Cerebellar nuclear complex (tissue), 1 donor: ENCODE measurements at places on chromosomes 13 and 19.
A peak's percentile ranks its signal among the peaks of the same experiment; 100 is the strongest.

- DNase-seq = no peak
These were observed 634.6 kb upstream of the ARGLU1 start for GRCh38 chr13:107202371-107203023.

GRCh38 chr13:101982903-101983302, 418.9 kb downstream of the FGF14 start:
- DNase-seq = no peak

- DNase-seq = no peak
These were observed 42.8 kb upstream of the NDUFS7 start for GRCh38 chr19:1340681-1341469.

DNA sequence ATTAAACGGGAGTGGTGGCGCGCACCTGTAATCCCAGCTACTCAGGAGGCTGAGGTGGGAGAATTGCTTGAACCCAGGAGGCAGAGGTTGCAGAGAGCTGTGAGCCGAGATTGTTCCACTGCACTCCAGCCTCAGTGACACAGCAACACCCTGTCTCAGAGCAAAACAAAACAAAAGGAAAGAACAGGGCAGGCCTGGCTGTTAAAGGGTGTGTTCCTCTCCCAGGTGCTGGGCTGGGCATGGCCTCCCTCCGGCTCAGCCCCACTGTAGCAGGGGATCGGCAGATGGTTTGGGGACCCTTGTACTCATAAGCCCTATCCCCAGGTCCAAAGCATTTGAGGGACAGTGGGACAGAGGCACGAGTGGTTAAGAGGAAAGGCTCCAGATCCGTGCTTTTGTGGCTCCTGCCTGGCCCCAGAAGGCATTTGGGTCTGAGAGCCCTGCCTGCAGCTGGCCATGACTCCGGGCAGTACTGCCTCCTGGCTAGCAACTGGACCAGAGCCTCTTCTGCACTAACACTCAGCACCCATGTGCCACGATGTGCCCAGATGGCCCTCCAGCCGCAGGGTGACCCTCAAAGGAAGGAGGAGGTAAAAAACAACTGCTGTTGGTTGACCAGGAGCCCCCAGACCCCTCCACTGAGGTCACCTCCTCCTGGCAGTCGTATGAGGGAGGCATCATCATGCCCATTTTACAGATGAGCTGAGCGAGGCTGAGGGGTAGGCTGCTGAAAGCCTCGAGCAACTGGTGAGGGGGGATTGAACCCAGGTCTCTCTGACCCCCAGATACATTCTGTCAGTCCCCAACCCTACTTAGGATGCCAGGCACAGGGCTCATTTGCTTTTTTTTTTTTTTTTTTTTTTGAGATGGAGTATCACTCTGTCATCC, 10.0 kb downstream of the RFX1 start:
- DNase-seq = no peak

GRCh38 chr19:13795595-13796300, 505 bp downstream of the ZSWIM4 start:
- DNase-seq = no peak

- no peak for DNase-seq
These were observed 13.2 kb downstream of the C19orf44 start for GRCh38 chr19:16509141-16510061.

DNA sequence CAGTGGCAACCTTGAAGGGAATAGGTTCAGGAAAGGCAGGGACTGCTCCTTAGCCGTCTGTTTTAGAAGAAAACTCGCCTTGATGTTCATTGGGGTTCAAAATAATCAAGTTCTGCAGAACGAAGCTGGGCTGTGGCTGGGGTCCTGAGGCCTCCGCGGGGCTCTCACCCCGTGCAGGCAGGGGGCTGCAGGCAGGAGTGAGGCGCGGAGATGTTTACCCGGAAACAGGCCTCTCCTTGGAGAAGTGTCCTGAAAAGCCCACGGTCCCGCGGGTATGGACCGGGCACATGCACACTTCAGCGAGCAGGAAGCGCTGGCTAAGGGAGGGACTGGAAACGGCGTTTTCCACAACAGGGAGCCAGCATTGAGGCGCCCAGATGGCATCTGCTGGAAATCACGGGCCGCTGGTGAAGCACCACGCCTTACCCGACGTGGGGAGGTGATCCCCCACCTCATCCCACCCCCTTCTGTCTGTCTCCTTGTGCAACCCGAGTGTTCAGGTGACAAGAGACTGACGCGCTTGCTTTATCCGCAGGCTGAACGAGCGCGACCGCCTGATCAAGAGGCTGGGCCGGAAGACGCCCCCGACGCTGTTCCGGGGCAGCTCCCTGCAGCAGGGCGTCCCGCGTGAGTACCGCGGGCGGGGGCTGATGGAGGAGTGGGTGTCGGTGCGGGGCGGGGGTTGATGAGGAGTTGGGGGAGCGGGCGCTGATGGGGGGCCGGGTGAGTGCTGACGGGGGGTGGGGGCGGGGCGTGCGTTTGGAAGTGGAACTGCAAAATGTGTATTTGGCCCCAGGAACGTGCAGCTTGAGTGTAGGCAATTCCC, 39.6 kb downstream of the SHISA2 start:
- DNase-seq = no peak

- DNase-seq = no peak
These were observed 189.1 kb downstream of the FGF14 start for GRCh38 chr13:102212729-102213128.

DNA sequence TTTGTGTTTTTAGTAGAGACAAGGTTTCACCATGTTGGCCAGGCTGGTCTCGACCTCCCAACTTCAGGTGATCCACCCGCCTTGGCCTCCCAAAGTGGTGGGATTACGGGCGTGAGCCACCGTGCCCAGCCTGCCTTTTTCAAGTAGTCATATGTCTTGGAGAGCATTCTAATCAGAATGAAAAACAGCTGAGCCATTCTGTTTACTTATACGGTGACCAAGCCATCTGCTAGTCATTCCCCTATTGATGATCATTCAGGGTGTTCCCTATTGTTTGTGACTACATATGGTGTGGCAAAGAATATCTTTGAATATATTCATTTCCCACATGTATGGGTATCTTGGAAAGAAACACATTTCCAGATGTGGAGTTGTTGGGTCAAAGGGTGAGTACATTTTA, 17.2 kb downstream of the BLOC1S3 start:
- no peak for DNase-seq

DNA sequence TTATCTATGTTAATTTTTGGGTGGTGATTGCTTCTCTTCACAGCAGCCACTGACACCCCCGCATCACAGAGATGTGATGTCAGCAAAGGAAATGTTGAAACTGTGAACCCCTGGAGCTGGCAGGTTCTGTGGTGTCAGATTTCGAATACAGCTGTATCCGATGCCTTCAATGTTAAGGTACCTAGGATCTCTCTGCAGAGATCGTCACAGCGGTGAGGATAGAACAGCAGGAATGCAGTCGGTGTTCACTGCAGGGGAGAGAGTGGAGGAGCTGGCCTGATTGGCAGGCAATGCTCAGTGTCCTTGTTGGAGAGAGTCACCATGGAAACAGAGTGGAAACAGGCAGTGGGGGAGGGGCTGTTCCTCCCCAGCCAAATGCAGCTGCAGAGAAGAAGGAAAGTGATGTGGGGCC, 79.5 kb upstream of the ZNF835 start:
- DNase-seq = no peak

GRCh38 chr13:45781553-45782326, 69.8 kb downstream of the SIAH3 start:
- no peak for DNase-seq

DNA sequence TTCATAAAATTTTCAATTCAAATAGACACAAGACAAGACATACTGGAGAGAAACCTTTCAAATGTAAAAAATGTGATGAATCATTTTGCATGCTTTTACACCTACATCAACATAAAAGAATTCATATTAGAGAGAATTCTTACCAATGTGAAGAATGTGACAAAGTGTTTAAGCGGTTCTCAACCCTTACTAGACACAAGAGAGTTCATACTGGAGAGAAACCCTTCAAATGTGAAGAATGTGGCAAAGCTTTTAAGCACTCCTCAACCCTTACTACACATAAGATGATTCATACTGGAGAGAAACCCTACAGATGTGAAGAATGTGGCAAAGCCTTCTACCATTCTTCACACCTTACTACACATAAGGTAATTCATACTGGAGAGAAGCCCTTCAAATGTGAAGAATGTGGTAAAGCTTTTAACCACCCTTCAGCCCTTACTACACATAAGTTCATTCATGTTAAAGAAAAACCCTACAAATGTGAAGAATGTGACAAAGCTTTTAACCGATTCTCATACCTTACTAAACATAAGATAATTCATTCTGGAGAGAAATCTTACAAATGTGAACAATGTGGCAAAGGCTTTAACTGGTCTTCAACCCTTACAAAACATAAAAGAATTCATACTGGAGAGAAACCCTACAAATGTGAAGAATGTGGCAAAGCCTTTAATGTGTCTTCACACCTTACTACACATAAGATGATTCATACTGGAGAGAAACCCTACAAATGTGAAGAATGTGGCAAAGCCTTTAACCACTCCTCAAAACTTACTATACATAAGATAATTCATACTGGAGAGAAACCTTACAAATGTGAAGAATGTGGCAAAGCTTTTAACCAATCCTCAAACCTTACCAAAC, 24.6 kb upstream of the ZNF431 start:
- DNase-seq = no peak

DNA sequence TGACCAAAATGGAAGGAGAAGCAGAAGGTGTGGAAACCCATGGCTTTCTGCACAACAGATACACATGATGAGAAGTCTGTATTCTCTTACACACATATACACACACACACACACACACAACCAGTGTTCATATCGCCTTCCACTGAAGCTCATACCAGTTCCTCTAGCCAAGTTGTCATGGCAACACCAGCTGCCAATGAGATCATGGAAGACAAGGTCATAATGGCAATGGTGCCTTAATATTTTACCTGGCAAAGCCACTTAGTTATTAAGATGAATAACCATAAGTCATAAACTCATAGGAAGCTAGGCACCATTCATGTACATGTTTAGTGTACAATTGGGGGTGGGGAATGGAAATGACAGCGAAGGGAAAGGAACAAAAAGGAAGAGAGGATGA, 2.6 kb upstream of the DHRS12 start:
- DNase-seq = no peak

DNA sequence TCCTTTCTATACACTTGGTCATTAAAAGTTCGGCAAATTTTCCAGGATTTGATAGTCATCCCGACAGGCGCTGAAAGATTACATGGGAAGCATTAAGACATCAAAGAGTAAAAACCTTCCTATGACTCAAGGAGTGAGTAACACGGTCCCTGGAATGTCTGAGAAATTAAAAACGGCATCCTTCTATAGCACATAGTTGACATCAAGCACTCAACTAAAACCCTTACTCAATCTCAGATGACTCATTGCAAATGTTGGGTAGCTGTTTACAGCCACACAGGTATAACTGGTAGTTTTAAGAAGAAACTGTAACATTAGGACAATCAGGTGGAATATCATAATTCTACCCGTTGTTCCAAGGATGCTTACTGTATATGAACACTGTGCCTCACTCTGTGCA, 6.4 kb upstream of the LGALS13 start:
- DNase-seq = no peak

GRCh38 chr19:18319591-18320135, 3.2 kb downstream of the LSM4 start:
- no peak for DNase-seq

GRCh38 chr19:52987221-52987620, 24.5 kb upstream of the ZNF816 start:
- peak; percentile 99 for DNase-seq

DNA sequence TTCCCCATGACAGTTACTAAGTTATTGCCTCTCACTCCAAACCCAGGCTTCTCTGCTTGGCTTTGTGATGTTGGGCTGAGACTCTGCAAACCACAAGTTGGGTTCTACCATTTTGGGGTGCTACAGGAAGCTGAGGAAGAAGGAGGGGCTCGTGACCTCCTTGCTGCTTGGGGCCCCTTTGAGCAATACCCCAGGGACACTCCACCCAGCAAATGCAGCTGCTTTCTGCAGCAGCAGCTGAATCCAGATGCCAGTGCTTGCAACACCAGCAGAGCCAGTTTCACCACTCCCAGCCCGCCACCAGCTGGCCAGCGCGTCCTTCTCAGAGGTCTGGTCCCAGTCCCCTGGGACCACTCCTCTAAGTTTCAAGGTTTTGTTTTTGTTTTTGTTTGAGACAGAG, 22.0 kb upstream of the UBAC2 start:
- no peak for DNase-seq

GRCh38 chr19:47863514-47863936, 4.5 kb downstream of the TPRX2 start:
- DNase-seq = no peak

DNA sequence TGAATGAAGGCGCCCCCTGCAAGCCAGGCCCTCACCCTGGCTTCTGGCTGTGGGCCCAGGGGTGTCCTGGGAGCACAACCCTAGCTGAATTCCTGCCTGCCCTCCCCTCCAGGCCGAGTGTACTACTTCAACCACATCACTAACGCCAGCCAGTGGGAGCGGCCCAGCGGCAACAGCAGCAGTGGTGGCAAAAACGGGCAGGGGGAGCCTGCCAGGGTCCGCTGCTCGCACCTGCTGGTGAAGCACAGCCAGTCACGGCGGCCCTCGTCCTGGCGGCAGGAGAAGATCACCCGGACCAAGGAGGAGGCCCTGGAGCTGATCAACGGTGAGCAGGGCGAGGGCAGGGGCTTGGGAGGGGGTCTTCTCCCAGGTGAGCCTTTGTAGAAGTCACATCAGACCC, 3.2 kb downstream of the PIN1 start:
- DNase-seq = no peak

DNA sequence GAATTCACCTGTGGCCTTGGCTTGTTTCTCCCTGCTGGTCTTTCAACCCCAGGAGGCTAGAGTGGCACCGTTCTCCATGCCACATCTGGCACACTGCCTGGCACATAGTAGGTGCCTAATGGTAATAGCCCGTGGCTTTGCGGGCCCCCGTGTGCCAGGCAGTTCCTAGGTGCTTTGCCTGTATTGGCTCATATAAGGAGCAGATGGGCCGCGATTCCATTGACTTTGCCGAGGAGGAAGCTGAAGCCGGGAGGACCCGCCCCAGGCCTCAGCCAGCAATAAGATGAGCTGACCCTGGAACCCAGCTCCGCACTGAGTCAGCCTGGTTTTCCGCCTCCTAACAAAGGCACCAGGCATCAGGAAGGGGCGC, 807 bp downstream of the PGLYRP1 start:
- DNase-seq = no peak

DNA sequence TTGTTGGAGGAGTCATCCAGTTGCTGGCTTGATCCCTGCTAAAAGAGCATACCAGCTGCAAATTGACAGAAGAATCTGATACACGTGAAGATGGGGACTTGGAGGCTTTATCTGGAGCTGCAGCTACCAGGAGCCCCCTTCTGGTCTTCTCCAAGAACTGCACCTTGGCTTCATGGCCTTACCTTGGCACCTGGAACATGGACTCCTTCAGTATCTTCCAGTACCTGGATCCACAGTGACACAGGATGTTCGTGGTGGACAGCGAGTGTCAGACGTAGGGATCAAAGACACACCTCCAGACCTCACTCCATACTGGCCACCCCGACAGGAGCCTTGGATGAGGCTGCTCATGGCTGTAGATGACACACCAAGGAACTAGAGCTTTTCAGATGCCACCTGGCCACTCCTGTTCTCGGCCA, 9.9 kb upstream of the ACSBG2 start:
- no peak for DNase-seq

GRCh38 chr13:48731001-48731658, 77.4 kb downstream of the CYSLTR2 start:
- DNase-seq = no peak

- DNase-seq = no peak
These were observed 166.2 kb downstream of the ZIC5 start for GRCh38 chr13:99805361-99805760.
